ENCODE measurements at places on chromosomes 16 and 17. TPM values are rescaled to one million over a fixed set of nuclear protein-coding genes. Genes with fewer than 3 reads are reported as not detected.

Gene FA2H
- 0.78 TPM for total RNA-seq

Gene TP53TG3F
- total RNA-seq: not detected

Gene ESRP2
- total RNA-seq: 0.40 TPM

Gene MATCAP1
- 10.6 TPM for total RNA-seq

Gene CES3
- total RNA-seq: 0.61 TPM

Gene PRSS8
- not detected for total RNA-seq

Gene KLHL10
- total RNA-seq: not detected

Measured in activated B cell treated with CpG ODN at 0.5 μM for 24 hours (primary cell).